ENCODE measurements at places on chromosomes 7 and 10. TPM values are rescaled to one million over a fixed set of nuclear protein-coding genes. Genes with fewer than 3 reads are reported as not detected.
A peak's percentile ranks its signal among the peaks of the same experiment; 100 is the strongest.

DNA sequence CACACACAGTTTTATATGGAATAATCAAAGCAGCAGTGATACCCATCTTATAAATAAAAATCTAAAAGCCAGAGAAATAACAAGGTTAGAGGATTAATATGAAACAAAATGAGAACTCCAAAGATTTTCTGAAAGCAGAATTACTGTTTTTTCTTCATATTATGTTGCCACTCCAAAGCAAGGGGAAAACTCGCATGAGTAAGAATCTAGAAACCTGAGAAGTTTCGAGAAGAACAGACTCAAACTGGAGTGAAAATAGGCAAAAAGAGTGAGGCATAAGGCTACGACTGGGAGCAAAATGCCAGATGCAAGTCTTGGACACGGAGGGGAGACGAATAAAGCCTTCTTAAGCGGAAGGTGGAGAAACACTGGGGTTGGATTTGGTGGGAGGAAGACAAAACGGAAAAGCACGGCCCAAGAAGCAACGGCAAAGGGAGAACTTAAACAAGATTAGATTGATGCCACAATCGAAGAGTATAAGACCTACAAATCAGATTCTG is 923 bp downstream of the TNPO3 start:
- H3K4me1 ChIP-seq: peaks cover 33% of the 10 kb centered on the region
- peaks cover 3% of the 10 kb centered on the region for H3K27me3 ChIP-seq
- H3K27ac ChIP-seq: peak overlapping the region; percentile 98

DNA sequence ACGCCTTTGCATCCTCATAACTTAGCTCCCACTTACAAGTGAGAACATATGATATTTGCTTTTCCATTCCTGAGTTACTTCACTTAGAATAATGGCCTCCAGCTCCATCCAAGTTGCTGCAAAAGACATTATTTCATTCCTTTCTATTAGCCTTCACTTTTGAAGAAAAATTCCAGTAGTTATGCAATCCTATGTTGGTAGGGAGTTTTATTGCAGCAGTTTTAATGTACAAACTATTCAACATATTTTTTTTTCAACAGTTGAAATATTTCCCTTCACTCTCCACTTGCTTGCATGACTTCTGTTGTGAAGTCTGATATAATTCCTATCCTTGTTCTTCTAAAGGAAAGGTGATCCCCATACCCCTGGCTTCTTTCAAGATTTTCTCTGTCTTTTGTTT is 27.3 kb upstream of the ARHGAP22 start:
- H3K4me3 ChIP-seq: no peak overlapping the region
- no peak for DNase-seq
- H3K27ac ChIP-seq: no peak overlapping the region
- no peaks in the 10 kb centered on the region for H3K36me3 ChIP-seq

GRCh38 chr7:40918701-40919271 is 784.0 kb downstream of the SUGCT start:
- no peaks in the 10 kb centered on the region for H3K36me3 ChIP-seq
- H3K27ac ChIP-seq: no peak overlapping the region
- no peaks in the 10 kb centered on the region for H3K27me3 ChIP-seq
- H3K4me1 ChIP-seq: no peaks in the 10 kb centered on the region
- no peak overlapping the region for H3K4me3 ChIP-seq
- no peak for DNase-seq

GRCh38 chr7:129781928-129782817 is 170.6 kb downstream of the UBE2H start:
- H3K36me3 ChIP-seq: no peaks in the 10 kb centered on the region
- no peak overlapping the region for H3K4me3 ChIP-seq
- peaks cover 68% of the 10 kb centered on the region for H3K27me3 ChIP-seq
- DNase-seq: no peak

DNA sequence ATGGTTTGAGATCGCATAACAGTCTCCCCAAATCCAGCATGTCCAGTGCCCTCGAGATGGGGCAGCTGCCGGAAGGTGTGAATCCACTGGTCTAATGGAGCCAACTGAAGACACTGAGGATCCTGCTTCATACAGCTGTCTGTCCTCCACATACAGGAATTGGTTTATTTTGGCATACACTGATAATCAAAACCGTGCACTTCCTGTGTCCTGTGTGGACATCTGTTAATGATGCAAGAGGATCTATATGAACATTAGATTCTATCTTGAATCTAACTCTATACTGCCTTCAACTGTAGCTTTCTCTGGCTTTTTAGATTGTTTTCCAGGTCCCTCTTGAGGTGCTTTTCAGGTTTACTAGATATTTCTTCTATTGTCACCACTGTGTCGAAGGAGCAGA is 3.0 kb upstream of the JAZF1 start:
- DNase-seq: no peak
- H3K36me3 ChIP-seq: no peaks in the 10 kb centered on the region
- H3K4me1 ChIP-seq: peaks cover 11% of the 10 kb centered on the region
- H3K4me3 ChIP-seq: no peak overlapping the region

- DNase-seq: no peak
- no peak overlapping the region for H3K27ac ChIP-seq
- no peaks in the 10 kb centered on the region for H3K27me3 ChIP-seq
Observed at GRCh38 chr10:95504246-95504691, 56.9 kb downstream of the SORBS1 start.

DNA sequence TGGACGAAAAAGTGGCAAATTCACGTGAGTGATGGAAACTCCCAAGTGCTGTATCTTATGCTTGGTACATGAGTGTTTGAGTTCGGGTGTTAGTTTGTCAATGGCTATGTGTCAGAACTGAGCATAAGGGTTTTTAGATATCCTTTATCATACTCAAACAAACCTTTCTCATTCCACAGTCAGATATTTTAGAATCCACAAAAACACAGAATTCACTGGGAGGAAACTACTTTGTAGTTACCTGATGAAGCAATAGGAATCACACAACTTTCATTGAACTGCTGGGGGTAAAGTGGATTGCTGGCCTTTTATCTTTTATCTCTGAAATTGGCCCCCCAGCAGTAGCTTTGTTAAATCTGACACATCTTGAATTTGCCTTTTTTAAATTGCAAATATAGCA is 64.0 kb downstream of the DKK1 start:
- no peak for DNase-seq
- no peaks in the 10 kb centered on the region for H3K4me1 ChIP-seq
- no peak overlapping the region for H3K27ac ChIP-seq
- peaks cover 2% of the 10 kb centered on the region for H3K36me3 ChIP-seq

DNA sequence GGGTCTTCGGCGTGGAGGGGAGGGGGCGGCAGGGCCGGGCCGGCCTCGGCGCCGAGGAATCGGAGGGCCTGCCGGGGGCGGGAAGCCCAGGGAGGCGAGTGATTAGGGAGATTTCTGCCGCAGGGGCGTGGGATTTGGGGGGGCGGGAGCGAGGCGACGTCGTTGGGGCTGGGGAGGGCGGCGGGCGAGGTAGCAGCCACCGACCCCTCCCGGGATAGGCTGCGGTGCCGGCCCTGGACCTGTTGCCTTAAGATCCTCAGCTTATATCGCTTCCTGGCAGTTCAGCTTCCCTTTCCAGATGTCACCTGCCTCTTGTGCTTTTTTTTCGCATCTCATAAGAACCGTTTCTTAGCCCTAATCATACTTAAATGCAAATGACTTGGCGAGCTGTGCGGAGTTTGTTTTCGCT is 655 bp downstream of the LMTK2 start:
- peaks cover 2% of the 10 kb centered on the region for H3K36me3 ChIP-seq
- peaks cover 3% of the 10 kb centered on the region for H3K27me3 ChIP-seq
- peaks cover 36% of the 10 kb centered on the region for H3K4me1 ChIP-seq
- DNase-seq: peak; percentile 42

DNA sequence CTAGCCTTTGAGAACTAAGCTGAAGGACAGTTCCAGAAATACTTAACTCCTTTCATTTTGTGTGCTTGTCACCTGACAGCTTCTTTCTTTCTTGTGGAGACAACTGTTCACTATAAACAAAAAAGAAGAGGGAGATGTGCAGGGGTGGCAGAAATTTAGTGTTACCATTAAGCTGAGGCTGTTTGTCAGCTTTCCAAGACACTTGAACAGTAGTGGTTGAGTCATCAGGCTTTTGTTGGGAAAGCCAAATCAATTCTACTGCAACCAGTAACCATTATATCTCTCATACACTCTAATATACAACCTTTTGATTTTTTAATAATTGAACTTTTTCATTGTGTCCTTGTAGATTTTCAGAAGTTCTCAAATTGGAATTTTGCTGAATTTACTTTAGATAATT is 75.3 kb downstream of the POLL start:
- H3K36me3 ChIP-seq: no peaks in the 10 kb centered on the region
- no peak for DNase-seq
- H3K4me1 ChIP-seq: no peaks in the 10 kb centered on the region
- H3K4me3 ChIP-seq: no peak overlapping the region
- H3K27me3 ChIP-seq: no peaks in the 10 kb centered on the region

DNA sequence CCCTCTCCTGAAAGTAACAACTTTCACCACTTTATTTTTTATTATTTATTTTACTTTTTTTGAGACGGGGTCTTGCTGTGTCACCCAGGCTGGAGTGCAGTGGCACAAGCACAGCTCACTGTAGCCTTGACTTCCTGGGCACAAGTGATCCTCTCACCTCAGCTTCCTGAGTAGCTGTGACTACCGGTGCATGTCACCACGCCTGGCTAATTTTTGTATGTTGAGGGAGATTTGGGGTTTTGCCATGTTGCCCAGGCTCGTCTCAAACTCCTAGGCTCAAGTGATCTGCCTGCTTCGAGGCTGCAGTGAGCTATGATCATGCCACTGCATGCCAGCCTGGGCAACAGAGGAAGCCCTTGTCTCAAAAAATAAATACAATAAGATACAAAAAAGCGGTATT is 14.9 kb upstream of the SLIT1 start:
- no peak overlapping the region for H3K4me3 ChIP-seq
- H3K4me1 ChIP-seq: peaks cover 9% of the 10 kb centered on the region
- H3K27ac ChIP-seq: no peak overlapping the region

- H3K36me3 ChIP-seq: peaks cover 56% of the 10 kb centered on the region
- no peaks in the 10 kb centered on the region for H3K4me1 ChIP-seq
- H3K4me3 ChIP-seq: no peak overlapping the region
- no peak for DNase-seq
- H3K27ac ChIP-seq: no peak overlapping the region
Observed at GRCh38 chr10:100253041-100253440, 14.4 kb downstream of the CWF19L1 start.

- no peaks in the 10 kb centered on the region for H3K36me3 ChIP-seq
- H3K27me3 ChIP-seq: peaks cover 45% of the 10 kb centered on the region
- H3K4me3 ChIP-seq: no peak overlapping the region
- H3K4me1 ChIP-seq: peaks cover 4% of the 10 kb centered on the region
Observed at GRCh38 chr10:93991114-93991513, 2.6 kb upstream of the PLCE1 start.

- DNase-seq: no peak
- H3K36me3 ChIP-seq: no peaks in the 10 kb centered on the region
- H3K4me1 ChIP-seq: peaks cover 42% of the 10 kb centered on the region
- H3K27ac ChIP-seq: no peak overlapping the region
- no peaks in the 10 kb centered on the region for H3K27me3 ChIP-seq
- no peak overlapping the region for H3K4me3 ChIP-seq
Observed at GRCh38 chr7:36204044-36204663, 51.1 kb downstream of the EEPD1 start.

DNA sequence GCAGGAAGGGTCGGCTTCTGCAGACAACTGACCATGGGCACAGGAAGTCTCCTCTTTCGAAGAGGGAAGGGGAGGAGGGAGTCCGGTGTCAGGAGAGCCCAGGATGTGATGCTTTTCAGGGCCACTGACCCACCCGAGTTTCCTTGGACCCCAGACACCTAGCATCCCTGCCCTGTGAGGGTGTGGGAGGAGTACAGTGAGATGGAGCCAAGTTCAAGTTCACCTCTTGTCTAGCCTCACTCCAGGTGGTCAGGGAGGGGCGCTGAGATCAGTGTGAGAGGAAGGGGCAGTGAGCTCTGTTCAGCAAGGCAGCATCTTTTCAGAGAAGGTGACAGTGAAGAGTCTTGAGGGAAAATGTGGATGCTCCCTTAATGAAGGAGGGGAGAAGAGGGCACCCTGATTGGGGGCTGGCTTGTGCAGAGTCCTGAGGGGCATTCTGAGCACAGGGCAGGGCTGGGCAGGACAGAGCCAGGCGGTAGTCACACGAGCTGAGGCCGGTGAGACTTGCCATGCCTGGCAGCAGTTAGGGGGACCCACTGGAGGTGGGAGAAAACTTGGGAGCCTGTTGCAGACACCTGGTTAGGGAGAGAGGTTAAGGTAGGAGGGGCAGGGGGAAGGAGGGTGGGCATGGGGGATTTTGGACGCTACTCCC is 49.7 kb downstream of the ADCY1 start:
- H3K27me3 ChIP-seq: no peaks in the 10 kb centered on the region
- no peak for DNase-seq
- H3K36me3 ChIP-seq: no peaks in the 10 kb centered on the region
- H3K4me3 ChIP-seq: no peak overlapping the region

- no peaks in the 10 kb centered on the region for H3K36me3 ChIP-seq
- no peaks in the 10 kb centered on the region for H3K27me3 ChIP-seq
- H3K4me1 ChIP-seq: peaks cover 12% of the 10 kb centered on the region
- peak; percentile 26 for DNase-seq
Observed at GRCh38 chr10:132395704-132396493, 1.1 kb upstream of the PWWP2B start.

DNA sequence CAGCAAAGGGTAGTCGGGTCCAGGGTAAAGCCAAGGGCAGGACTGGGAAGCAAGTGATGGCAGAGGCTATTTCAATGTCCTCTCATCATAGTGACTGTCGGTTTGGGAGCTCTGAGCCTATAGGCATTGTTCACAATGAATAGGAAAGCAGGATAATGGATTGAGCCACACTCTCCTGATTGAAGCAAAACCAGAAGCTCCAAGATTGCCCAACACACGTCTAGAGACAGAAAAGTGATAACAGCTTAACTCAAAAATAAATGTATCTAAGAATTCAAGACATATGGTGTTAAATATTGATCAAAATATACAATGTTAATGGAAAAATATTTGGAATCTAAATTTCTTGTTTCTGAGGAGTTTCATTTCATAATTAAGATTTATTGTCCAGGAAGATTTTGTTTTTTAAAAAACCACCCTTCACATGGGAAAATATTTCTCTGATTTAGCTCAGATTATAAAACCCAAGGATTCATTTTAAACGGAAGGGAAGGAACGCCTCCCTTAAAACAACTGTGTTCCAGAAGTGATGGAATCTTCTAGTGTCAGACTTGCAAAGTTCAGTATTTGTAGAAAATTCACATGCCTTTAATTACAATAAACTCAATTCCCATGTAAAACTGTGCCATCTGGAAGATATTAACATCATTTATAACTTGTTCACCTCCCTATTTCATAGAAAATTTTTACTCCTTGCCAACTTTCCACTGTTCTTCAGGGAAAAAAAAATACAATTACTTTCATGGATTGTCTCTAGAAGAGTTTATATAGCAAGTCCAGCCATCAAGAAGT is 54.5 kb downstream of the NRP1 start:
- no peak overlapping the region for H3K4me3 ChIP-seq
- no peak for DNase-seq
- H3K36me3 ChIP-seq: no peaks in the 10 kb centered on the region
- H3K4me1 ChIP-seq: no peaks in the 10 kb centered on the region
- peaks cover 25% of the 10 kb centered on the region for H3K27me3 ChIP-seq

The GPR146 gene
- total RNA-seq: 1.6 TPM

The TET1 gene
- 0.43 TPM for total RNA-seq

The NACAD gene
- 0.21 TPM for total RNA-seq

The CYP3A7 gene
- total RNA-seq: not detected

The AGR3 gene
- not detected for total RNA-seq

All from activated CD4-positive, alpha-beta memory T cell treated with anti-CD3 and anti-CD28 coated beads for 36 hours (primary cell).